ENCODE measurements at places on chromosomes 5 and 9.

DNA sequence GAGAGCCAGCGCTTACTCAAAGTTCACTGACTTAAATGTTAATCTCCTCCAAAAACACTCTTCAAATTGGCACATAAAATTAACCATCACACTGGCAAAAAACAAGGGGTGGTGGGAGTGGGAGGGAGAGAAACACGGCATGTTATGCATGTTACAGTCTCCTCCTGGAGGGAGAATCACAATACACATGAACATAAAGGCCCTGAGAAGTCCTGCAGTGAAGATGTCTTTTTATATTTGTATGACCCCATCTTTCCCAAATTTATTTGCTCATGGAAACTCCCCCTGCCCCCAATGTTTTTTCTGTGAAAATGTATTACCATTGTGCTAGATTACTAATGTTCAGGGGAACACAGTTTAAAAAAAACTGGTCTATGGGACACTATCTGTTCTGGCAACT lies 37.8 kb upstream of the ANKH start:
- DNase-seq = no peak

GRCh38 chr5:89282554-89283510 lies 399.8 kb upstream of the MEF2C start:
- DNase-seq = no peak

DNA sequence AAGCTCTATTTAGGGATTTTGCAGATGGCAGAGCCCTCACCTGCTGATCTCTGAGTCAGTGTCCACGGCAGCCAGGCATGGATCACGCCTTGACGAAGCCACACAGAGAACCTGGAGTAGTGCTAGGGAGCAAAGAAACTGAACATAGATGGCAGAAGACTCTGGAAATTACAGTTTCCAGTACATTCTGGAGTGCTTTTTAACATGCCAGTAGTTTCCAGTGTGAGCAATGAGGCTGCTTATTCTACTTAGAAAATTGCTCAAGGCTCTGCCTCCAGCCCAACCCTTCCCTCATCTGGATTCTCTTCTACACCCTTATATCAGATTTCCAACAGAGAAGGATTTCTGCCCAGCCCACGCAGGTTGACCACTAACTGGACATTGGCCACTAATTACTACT lies 203.3 kb downstream of the ADAMTS12 start:
- DNase-seq = no peak

DNA sequence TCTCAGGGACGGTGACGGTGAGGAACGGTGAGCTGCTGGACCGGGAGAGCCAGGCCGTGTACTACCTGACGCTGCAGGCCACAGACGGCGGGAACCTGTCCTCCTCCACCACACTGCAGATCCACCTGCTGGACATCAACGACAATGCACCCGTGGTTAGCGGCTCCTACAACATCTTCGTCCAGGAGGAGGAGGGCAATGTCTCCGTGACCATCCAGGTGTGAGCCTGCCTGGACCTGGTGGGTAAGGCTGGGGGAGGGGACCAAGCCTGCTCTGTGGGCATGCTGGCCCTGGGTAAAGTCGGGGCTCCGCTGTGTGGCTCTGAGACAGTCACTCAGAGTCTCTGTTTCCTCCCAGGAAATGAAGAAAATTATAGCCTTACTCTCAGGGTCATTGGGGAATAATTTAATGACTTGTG lies 29.3 kb downstream of the CDHR2 start:
- DNase-seq = peak; percentile 12

DNA sequence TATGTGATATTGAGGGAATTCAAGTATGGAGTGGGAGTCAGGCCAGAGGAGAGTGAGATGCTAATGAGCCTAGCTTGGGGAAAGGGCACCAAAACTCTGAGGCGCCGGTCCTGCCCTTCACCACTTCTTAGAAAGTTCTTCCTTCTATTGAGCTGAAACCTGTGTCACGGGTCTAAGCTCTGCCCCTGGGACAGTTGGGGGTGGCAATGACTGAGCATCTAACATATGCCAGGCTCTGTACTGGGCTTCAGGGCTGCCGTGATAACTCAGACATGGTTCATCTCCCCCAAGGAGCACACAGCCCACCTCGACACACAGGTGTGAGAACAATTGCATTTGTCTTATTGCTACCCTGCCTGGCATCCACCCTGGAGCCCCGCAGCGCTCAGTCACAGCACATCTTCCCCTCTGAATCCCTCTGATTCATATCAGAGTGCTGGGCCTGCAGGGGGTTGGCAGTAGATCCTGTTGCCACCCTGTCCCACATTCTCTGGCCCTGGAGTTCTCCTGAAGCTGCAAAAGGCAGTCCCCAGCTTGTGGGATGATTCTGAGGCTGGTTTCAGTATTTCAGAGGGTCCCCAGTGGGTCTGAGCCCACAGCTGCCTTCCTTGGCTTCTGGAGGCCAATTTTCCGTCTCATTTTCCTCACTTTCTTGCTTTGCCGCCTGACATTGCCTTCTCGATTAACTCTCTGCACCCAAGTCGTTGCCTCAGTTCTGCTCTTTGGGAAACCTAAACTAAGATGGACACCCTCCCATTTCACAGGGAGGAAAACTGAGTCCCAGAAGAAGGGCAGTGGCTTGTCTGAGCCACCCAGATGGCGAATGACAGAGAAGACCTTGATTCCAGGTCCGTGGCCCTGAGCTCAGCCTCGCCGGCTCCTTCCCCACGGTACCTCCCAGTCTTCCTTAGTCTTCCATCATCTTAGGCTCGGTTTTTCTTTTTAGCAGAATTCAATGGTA lies 42.5 kb downstream of the ALG2 start:
- no peak for DNase-seq

DNA sequence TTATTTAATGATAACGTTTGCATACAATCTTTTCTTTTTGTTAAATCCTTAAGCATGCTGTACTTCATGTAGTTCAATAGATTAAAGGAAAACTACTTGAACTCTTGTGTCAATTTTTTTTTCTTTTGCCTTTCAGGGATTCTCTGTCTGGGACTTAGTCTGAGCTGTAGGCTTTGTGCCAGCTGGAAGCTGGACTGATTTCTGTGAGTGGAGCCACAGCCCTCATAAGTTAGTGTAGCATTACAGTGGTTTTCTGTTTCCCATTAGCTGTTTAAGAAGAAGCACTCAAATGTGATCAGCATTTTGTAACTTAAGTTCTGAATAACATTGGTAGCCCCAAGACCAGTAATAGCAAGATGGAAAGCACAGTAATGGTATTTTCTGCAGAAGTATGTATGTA lies 330.6 kb upstream of the MEF2C start:
- DNase-seq = no peak
